ENCODE measurements at places on chromosomes 7 and 10.

- no peak overlapping the region for H3K4me3 ChIP-seq
- H3K27me3 ChIP-seq = no peaks in the 10 kb centered on the region
- H3K27ac ChIP-seq = no peak overlapping the region
- DNase-seq = peak; percentile 39
These were observed 45.2 kb upstream of the SPOCK2 start for GRCh38 chr10:72133517-72133916.

- H3K27me3 ChIP-seq = no peaks in the 10 kb centered on the region
- no peak overlapping the region for H3K4me3 ChIP-seq
- H3K27ac ChIP-seq = no peak overlapping the region
These were observed 300.3 kb downstream of the CDK14 start for GRCh38 chr7:90896458-90896857.

DNA sequence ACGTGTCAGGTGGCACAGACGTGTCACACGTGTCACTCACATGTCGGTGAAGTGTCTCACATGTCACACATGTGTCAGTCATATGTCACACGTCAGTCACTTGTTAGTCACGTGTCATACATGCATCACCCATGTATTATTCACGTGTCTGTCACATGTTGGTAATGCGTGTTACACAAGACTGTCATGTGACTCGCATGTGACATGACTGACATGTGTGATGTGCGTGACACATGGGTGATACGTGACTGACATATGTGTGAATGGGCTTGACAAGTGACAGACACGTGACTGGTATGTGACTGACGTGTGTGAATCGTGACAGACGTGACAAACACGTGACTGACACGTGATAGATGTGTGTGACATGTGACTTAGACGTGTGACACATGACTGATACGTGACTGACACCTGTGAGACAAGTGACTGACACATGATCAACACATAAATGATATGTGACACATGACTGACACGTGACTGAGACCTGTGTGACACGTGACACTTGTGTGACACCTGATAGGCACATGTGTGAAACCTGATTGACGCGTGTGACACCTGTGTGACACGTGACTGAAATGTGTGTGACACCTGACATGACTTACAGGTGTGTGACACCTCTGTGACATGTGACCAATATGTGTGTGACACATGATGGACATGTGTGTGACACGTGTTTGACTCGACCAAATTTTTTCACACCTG, 56.1 kb downstream of the ZNF92 start:
- H3K36me3 ChIP-seq = no peaks in the 10 kb centered on the region
- H3K27ac ChIP-seq = no peak overlapping the region
- H3K27me3 ChIP-seq = no peaks in the 10 kb centered on the region
- H3K4me1 ChIP-seq = no peaks in the 10 kb centered on the region

- no peak overlapping the region for H3K4me3 ChIP-seq
- no peaks in the 10 kb centered on the region for H3K4me1 ChIP-seq
- H3K36me3 ChIP-seq = no peaks in the 10 kb centered on the region
- no peak overlapping the region for H3K27ac ChIP-seq
- DNase-seq = no peak
These were observed 287.7 kb downstream of the NRG3 start for GRCh38 chr10:82162549-82163195.

- no peak overlapping the region for H3K27ac ChIP-seq
- H3K4me3 ChIP-seq = no peak overlapping the region
- H3K36me3 ChIP-seq = no peaks in the 10 kb centered on the region
- H3K27me3 ChIP-seq = no peaks in the 10 kb centered on the region
- H3K4me1 ChIP-seq = no peaks in the 10 kb centered on the region
These were observed 50.4 kb downstream of the VTI1A start for GRCh38 chr10:112497347-112497950.

GRCh38 chr10:45023426-45023825, 22.7 kb downstream of the ZNF22 start:
- no peaks in the 10 kb centered on the region for H3K36me3 ChIP-seq
- no peaks in the 10 kb centered on the region for H3K4me1 ChIP-seq
- H3K27ac ChIP-seq = no peak overlapping the region
- no peak for DNase-seq

- no peak overlapping the region for H3K27ac ChIP-seq
- peak; percentile 81 for DNase-seq
- no peak overlapping the region for H3K4me3 ChIP-seq
- H3K27me3 ChIP-seq = no peaks in the 10 kb centered on the region
- H3K36me3 ChIP-seq = no peaks in the 10 kb centered on the region
- H3K4me1 ChIP-seq = peaks cover 11% of the 10 kb centered on the region
These were observed 37.1 kb upstream of the COMTD1 start for GRCh38 chr10:75272896-75273295.

DNA sequence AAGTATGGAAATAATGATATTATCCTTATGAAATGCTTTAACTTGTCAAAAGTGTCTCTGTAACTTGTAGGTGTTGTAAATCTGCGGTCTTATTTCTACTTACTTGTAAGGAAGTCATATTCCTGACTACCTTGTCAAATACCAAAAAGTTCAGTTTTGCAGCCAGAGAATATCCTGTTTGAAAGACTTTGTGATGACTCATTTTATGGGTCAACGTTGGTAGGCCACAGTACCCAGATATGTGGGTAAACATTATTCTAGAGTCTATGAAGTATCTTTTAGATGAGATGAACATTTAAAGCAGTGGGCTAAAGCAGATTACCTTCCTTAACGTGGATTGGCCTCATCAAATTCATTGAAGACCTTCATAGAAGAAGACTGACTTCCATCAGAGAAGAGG, 195.3 kb downstream of the PPP1R9A start:
- H3K4me1 ChIP-seq = peaks cover 37% of the 10 kb centered on the region
- H3K36me3 ChIP-seq = no peaks in the 10 kb centered on the region
- peak overlapping the region; percentile 84 for H3K27ac ChIP-seq

GRCh38 chr10:9681655-9682054, 1336.0 kb upstream of the CELF2 start:
- H3K4me3 ChIP-seq = no peak overlapping the region
- no peak for DNase-seq
- no peaks in the 10 kb centered on the region for H3K27me3 ChIP-seq
- H3K36me3 ChIP-seq = no peaks in the 10 kb centered on the region

- no peaks in the 10 kb centered on the region for H3K4me1 ChIP-seq
- H3K4me3 ChIP-seq = no peak overlapping the region
- H3K27ac ChIP-seq = no peak overlapping the region
- DNase-seq = no peak
- no peaks in the 10 kb centered on the region for H3K36me3 ChIP-seq
- no peaks in the 10 kb centered on the region for H3K27me3 ChIP-seq
These were observed 50.2 kb upstream of the GNA12 start for GRCh38 chr7:2894118-2894940.

- no peaks in the 10 kb centered on the region for H3K36me3 ChIP-seq
- no peak for DNase-seq
- H3K4me1 ChIP-seq = no peaks in the 10 kb centered on the region
- H3K27ac ChIP-seq = no peak overlapping the region
- H3K27me3 ChIP-seq = no peaks in the 10 kb centered on the region
- no peak overlapping the region for H3K4me3 ChIP-seq
These were observed 351.5 kb upstream of the AUTS2 start for GRCh38 chr7:69246758-69247157.

- DNase-seq = no peak
- H3K27me3 ChIP-seq = no peaks in the 10 kb centered on the region
- H3K4me3 ChIP-seq = peak overlapping the region; percentile 87
- H3K36me3 ChIP-seq = peaks cover 53% of the 10 kb centered on the region
- peaks cover 40% of the 10 kb centered on the region for H3K4me1 ChIP-seq
- H3K27ac ChIP-seq = 0 out of 2 replicates have a peak overlapping the region, but pooled peaks have one; percentile 82
These were observed 1.0 kb upstream of the PBLD start for GRCh38 chr10:68333440-68334431.

DNA sequence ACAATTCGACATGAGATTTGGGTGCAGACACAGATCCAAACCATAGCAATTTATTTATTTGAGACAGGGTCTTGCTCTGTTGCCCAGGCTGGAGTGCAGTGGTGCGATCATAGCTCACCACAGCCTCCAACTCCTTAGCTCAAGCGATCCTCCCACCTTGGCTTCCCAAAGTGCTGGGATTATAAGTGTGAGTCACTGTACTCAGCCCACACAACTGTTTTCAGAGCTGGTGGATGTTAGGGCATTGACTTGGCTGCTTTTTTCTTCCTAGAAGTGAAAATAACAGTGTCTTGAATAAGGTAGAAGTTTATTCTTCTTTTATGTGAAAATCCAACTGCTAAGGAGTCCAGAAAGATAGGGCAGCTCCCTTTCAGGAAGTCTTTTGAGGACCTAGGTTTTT, 132.1 kb downstream of the CCDC3 start:
- H3K36me3 ChIP-seq = no peaks in the 10 kb centered on the region
- no peak overlapping the region for H3K27ac ChIP-seq
- H3K27me3 ChIP-seq = no peaks in the 10 kb centered on the region
- no peak overlapping the region for H3K4me3 ChIP-seq
- no peak for DNase-seq
- H3K4me1 ChIP-seq = no peaks in the 10 kb centered on the region

GRCh38 chr7:116334555-116334954, 124.2 kb downstream of the TES start:
- H3K27ac ChIP-seq = no peak overlapping the region
- H3K36me3 ChIP-seq = no peaks in the 10 kb centered on the region

DNA sequence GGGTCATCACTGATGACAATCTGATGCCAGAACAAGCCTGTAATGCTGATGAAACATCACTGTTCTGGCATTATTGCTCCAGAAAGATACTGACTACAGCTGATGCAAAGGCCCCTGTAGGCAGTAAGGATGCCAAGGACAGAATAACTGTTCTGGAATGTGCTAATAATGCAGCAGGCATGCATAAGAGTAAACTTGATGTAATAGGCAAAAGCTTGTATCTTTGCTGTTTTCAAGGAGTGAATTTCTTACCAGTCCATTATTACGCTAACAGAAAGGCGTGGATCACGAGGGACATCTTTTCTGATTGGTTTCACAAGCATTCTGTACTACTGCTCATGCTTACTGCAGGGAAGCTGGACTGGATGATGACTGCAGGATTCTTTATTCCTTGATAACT, 18.7 kb downstream of the LCOR start:
- H3K4me3 ChIP-seq = no peak overlapping the region
- H3K27ac ChIP-seq = no peak overlapping the region
- H3K4me1 ChIP-seq = peaks cover 12% of the 10 kb centered on the region
- no peaks in the 10 kb centered on the region for H3K36me3 ChIP-seq
- peak; percentile 47 for DNase-seq

- no peaks in the 10 kb centered on the region for H3K27me3 ChIP-seq
- no peaks in the 10 kb centered on the region for H3K4me1 ChIP-seq
- H3K4me3 ChIP-seq = peak overlapping the region; percentile 62
- no peaks in the 10 kb centered on the region for H3K36me3 ChIP-seq
- no peak overlapping the region for H3K27ac ChIP-seq
These were observed 120.1 kb downstream of the DYNC2I1 start for GRCh38 chr7:158976468-158976848.

DNA sequence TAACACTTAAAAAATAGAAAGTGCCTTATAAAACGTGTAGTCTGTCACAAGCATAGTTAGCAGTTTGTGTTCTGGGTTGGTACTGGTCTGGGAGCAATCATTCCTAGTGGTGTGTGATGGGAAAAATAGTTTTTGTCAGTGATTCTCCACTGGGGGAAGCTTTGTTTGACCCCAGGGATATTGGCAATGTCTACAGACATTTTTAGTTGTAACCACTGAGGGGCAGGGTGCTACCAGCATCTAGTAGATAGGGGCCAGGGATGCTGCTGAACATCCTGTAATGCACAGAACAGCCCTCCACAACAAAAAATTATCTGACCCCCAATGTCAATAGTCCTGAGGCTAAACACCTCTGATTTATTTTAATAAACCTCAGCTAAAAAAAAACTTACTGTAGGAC, 51.6 kb upstream of the CREB5 start:
- peaks cover 29% of the 10 kb centered on the region for H3K4me1 ChIP-seq
- H3K4me3 ChIP-seq = no peak overlapping the region
- H3K27ac ChIP-seq = no peak overlapping the region
- peak; percentile 22 for DNase-seq
- H3K27me3 ChIP-seq = no peaks in the 10 kb centered on the region

DNA sequence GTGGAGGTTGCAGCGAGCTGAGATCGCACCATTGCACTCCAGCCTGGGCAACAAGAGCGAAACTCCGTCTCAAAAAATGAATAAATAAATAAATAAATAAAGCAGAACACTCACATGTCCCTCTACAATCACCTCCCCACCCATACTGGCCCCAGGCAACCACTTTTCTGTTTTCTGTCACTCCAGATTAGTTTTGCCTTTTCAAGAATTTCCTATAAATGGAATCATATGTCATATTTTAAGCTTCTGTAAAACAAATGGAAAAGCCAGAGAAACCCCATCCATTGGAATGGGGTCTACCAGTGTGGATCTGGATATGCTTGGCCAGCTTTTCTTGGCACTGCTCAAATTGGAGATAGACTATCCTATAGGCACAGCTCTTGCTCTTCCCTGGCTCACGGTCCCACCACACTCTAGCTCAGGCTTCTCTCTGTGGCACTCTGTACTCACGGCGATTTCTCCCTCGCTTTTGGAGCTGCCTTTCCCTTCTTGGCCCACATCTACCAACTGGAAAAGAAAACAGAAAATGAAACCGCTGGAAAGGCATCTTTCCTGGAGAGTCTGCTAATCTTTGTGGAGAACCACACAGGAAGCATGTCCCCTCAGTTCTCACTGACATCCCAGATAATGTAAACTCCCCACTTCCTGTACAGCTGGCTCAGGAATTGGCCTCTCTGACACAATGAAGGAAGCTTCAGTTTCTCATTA, 210.1 kb downstream of the JCAD start:
- H3K36me3 ChIP-seq = no peaks in the 10 kb centered on the region
- no peak overlapping the region for H3K4me3 ChIP-seq
- H3K4me1 ChIP-seq = peaks cover 6% of the 10 kb centered on the region
- no peaks in the 10 kb centered on the region for H3K27me3 ChIP-seq

GRCh38 chr7:1240517-1241257, 8.0 kb downstream of the UNCX start:
- H3K27me3 ChIP-seq = peaks cover 89% of the 10 kb centered on the region
- DNase-seq = no peak
- no peaks in the 10 kb centered on the region for H3K36me3 ChIP-seq
- H3K4me3 ChIP-seq = no peak overlapping the region

GRCh38 chr7:66297579-66297978, 92.4 kb downstream of the TPST1 start:
- no peak for DNase-seq
- H3K27me3 ChIP-seq = no peaks in the 10 kb centered on the region
- peaks cover 11% of the 10 kb centered on the region for H3K36me3 ChIP-seq

DNA sequence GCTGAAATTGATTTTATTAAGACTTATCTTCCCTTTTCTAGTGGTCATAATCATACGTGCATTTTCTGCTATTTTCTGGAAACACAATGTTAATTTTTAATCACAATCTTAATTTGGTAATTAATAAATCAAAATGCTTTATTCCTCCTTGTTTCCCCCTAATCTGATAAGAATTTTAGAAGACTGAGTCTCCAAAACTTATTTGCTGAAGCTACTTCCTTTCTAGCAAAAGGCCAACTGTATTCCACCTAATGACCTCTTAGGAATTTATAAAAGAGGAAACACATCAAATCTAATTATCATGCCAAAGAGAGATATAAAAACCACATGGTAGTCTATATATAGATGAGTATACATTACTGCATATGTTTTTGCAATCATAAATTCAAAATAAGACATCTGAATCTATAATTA, 140.6 kb downstream of the GNAI1 start:
- no peaks in the 10 kb centered on the region for H3K36me3 ChIP-seq
- H3K27me3 ChIP-seq = no peaks in the 10 kb centered on the region
- H3K27ac ChIP-seq = no peak overlapping the region
- no peak overlapping the region for H3K4me3 ChIP-seq
